Mammary epithelial cell (primary cell): ENCODE measurements at places on chromosomes 12 and 14.

DNA sequence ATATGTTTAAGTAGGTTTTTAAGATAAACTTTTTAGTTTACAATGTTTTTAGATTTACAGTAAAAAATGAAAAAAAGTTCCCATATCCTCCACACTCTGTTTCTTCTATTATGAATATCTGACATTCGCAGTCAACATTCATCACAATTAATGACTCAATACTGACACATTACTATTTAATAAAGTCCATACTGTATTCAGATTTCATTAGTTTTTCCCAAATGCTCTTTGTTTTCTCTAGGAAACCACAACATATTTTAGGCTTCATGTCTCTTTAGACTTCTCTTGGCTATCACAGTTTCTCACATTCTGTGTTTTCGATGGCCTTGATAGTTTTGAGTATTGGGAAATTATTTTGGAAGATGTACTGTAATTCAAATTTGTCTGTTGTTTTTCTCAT, 399.8 kb downstream of the SLC6A15 start:
- no peak for DNase-seq

DNA sequence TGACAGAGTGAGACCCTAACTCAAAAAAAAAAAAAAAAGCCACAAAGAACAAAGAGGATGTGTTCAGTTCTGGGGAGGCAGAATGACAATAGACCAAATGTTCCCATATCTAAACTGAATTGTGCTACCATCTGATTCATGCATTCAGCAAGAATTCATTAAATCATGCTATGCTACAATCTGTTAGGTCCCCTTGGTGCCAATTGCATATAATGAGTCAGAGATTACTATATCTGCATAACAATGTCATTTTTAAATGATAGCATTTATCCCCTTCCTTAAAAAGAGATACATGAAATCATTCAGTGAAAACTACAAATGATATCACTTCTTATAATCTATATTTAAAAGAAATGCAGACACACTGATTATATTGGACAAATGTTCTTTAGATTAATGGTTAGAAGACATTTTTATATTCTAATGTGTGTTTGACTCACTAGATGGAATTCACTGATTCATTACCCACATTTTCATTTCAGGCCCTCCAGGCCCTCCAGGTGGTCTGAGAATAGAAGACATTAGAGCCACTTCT, 207.6 kb upstream of the PDZRN4 start:
- DNase-seq, result peak; percentile 51

DNA sequence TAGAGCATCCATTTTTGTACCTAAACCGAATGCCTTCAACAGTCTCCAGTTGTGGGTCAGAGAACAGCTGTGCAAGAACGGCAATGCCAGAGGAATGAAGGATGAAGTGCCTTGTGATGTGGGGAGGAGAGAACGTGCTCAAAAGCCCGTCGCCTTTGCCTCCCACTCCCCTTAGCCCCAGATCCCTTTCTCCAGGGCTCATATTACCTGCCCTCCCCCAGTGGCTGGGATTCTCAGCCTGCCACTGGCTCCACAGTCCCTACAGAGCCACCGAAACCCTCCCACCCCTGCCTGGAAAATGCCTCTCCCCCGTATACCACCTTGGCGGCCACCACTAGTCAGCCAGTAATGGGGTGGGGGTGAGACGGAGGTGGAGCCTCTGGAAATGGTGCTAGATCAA, 158.5 kb downstream of the ZFP36L1 start:
- no peak for DNase-seq

- DNase-seq, result no peak
These were observed 176.3 kb upstream of the FKBP4 start for GRCh38 chr12:2618291-2618995.

- DNase-seq, result no peak
These were observed 590.2 kb downstream of the VRK1 start for GRCh38 chr14:97387252-97387874.

DNA sequence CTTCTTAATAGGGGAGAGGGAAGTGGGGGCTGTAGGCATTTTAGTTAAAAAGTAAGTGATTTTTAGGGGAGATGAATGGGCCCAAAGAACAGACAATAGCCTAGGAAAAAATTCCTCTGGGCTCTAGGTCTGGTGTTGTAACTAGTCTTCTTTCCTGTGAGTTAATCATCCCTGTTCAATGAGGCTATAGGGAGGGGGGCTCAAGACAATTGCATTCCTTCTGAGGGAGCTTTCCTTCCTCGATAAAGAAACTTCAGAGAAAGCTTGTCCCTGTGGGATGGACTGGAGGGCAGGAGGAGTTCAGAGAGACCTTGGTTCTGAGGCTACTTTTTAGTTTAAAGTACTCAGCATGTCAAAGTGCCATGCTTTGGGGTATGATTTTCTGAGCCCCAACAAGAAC, 127.2 kb downstream of the BBS10 start:
- DNase-seq, result no peak

- peak; percentile 43 for DNase-seq
These were observed 7.6 kb upstream of the PFDN5 start for GRCh38 chr12:53287741-53288216.

DNA sequence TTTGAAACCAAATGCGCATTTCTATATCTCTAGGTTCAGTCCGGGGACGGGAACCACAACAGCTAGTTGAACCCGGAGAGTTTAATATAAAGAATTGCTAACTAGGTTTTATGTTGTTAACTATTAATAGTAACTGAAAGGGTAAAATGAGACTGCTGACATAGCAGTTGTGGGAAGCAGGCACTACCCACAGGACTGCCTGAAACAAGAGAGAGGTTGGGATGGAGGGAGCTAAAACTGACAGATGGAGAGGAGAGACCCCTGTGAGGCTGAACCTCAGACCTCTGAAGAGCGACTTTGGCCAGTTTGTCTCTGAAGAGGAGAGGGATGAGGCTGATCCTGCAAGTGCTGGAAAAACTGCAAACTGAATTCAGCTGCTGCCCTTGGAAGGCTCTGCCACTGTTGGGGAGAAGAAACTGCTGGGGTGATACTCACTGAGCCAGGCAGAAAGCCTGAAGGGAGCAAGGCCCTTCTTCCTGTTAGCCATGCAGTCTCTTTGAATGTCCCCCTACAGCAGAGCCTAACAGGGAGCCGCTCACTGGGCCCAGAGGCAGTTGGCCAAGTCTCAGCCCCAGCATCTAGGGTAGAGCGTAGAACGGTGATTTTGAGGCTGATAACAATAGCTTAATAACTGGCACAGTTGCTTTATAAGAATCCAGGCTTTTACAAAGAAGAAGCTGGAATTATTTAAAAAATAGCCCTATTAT, 172.2 kb downstream of the NPAS3 start:
- no peak for DNase-seq

GRCh38 chr12:6958609-6959057, 7.5 kb downstream of the PTPN6 start:
- DNase-seq, result no peak

GRCh38 chr12:95977764-95978305, 18.3 kb downstream of the HAL start:
- no peak for DNase-seq

GRCh38 chr12:52157566-52158150, 34.2 kb downstream of the KRT80 start:
- no peak for DNase-seq

- DNase-seq, result no peak
These were observed 72.9 kb downstream of the DDX51 start for GRCh38 chr12:132071040-132071810.

- no peak for DNase-seq
These were observed 42.7 kb downstream of the GPHB5 start for GRCh38 chr14:63276016-63276415.

DNA sequence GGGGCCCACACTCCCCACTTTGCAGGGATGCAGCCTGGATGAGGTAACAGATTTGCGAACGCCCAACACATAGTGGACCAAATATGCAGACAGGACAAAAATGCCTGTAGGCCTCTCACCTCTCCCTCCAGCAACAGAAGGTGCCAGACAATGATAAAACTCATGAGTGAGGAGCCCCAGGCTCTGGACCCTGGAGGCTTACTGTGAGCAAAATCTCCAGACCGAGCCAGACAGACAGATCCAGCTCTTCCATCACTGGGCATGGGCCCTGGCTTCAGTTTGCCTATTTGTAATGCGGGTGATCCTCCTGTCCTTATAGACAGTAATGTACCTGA, 42.3 kb downstream of the IRF2BPL start:
- no peak for DNase-seq

DNA sequence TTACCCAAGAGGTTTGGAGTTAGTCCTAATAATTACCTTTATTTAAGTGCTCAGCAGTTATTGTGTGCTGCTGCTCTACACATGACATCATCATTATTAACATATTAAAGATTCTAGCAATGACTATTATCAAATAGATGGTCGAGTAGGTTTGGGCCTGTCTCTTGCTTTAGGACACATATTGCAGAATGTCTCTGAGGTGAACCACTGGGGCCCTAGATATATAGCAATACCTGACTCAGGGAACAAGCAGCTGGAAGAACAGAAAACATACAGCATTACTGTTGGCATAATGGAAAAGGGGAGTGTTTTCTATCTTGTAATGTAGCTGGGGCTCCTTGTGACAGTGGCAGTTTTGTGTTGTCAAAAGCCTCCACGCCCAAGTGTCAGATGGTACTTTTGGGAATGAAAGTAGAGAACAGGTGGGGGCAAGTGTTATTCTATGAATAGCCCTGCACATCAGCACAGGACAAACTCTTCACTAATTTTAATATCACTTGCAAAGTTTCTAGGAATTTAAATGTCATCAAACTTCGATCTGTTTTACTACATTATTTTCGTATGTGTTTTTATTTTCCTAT, 54.6 kb downstream of the C12orf56 start:
- DNase-seq, result no peak

- DNase-seq, result peak; percentile 87
These were observed 22.0 kb downstream of the RPS6KA5 start for GRCh38 chr14:91038439-91038838.

DNA sequence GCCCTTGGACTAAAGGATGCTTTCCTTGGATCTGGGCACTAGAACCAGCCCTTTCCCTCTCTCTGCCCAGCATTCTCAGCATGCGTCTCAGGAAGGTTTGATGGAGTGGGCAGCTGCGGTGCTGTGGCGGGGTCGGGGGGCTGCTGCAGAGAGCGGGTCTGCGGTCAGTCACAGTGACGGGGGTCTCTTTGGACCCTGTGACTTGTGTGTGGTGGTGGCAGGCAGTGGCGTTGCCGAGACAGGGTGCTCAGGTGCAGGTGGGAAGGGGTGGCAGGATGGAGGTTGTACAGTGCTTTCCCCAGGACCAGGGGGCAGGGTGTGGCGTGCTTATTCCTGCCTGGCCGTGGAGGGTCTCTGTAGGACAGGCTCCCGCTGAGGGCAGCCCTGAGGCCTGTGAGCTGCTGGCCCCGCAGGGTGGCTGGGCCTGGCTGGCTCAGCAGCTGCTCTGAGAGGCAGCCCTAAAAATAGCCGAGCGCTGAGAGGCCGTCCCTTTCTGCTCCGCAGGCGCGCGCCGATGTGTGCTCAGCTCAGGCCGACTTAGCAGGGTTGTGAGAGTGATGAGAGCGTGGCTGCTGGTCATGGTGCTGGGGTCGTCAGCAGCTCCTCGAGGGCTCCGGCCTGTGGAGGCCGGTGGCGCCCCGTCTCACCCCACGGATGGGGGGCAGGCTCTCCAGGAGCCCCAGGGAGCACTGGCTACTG, 9.7 kb downstream of the PACS2 start:
- DNase-seq, result no peak

DNA sequence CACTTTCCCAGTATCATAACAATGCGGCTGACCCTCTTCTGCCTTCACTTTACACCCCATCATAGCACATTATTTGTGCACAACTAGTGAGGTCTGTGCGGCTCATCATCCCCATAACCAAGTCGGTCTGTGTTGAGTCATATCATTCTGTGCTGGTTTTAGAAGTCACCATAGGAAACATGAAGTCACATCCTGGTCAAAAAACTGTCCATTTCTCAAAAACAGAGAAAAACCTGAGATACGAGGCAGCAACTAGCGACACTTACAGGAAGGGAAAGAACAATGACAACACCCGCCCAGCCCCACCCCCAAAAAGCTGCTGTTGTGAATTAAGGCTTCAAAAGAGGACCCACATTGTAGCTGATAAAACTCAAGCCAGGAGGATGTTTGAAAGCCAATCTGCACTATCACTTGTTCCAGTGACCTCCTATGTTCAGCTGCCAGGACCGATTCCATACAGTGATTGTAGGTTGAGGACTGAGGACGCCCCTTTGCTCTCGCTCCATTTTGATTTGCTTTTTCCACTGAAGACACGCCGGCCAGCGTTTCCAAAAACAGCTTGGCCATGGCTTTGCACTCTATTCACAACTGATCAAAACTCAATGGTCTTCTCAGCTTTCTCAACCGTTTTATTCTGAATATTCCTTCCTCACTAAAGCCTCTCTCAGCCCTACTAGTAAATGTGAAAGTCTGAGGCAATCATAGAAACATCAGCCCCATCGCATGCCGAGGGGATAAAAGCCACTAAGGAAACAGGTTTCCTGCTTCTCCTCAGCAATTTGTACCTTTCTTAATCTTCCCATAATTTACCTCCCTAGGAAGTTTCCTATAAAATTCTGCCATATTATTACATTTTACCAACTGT, 87.5 kb downstream of the DUSP16 start:
- no peak for DNase-seq

DNA sequence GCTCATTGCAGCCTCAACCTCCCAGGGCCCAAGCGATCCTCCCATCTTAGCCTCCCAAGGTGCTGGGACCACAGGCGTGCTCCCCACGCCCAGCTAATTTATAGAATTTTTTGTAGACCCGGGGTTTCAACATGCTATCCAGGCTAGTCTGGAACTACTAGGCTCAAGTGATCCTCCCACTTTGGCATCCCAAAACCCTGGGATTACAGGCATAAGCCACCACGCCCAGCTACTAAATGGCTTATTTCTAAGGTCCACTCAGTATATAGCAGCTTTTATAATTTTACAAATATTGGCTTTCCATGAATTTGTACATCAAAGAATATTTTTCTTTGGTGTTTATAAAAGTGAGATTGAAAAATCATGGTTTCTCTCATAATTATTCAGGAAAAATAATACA, 167.8 kb downstream of the TTC7B start:
- DNase-seq, result no peak

GRCh38 chr14:74595006-74595735, 16.9 kb downstream of the LTBP2 start:
- no peak for DNase-seq

DNA sequence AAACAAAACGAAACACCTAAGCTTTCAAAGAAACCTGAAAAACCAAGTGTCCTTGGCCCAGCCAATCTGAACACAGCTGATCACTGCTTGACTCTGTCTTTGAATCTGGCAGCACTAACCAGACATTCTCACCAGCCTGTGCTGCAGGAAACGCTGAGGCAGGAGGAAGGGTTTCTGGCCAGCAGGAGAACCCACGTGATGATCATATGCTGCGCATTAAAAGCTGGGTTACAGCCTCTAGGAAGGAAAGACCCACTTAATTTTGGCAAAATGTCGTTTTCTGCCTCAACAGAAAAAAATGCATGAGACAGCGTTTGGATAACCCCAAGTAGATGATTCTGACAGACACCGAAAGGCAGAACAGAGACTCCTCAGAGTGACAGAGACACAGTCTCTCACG, 9.8 kb downstream of the APPL2 start:
- no peak for DNase-seq

- DNase-seq, result peak; percentile 1
These were observed 905.4 kb downstream of the SLC16A7 start for GRCh38 chr12:60501124-60501729.

DNA sequence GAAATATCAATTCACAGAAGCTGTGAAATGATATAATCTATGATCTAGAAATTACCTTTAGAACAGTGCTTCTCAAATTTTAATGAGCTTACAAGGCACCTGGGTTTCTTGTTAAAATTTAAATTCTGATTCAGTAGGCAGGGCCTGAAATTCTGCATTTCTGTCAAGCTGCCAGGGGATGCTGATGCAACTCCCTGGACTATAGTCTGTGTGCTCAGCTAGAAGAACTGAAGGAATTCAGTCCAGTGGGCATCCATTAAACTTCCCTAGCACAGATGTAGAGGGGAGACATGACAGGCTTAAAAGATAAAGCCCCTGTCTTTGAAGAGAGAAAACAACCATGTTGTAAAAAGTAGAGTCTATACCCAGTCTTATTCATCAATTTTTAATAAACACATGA, 441.8 kb downstream of the TMTC2 start:
- no peak for DNase-seq
